ENCODE measurements at places on chromosomes 2 and 18.
A peak's percentile ranks its signal among the peaks of the same experiment; 100 is the strongest.

GRCh38 chr2:222604749-222605515 is 51.0 kb downstream of the FARSB start:
- no peak for DNase-seq

DNA sequence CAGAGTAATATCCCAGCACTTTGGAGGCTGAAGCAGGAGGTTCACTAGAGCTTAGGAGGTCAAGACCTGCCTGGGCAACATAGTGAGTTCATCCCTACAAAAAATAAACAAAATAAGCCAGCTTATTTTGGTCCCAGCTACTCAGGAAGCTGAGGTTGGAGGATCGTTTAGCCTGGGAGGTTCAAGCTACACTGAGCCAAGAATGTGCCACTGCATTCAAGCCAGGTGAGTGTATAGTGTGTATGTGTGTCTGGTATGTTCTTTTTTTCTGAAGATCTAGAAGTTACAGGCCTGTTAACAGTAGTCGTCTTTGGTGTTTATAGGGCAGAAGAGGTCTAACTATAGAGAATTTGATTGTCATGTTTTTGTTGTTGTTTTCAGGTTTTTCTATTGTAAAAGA is 40.2 kb downstream of the ZC3H15 start:
- no peak for DNase-seq

DNA sequence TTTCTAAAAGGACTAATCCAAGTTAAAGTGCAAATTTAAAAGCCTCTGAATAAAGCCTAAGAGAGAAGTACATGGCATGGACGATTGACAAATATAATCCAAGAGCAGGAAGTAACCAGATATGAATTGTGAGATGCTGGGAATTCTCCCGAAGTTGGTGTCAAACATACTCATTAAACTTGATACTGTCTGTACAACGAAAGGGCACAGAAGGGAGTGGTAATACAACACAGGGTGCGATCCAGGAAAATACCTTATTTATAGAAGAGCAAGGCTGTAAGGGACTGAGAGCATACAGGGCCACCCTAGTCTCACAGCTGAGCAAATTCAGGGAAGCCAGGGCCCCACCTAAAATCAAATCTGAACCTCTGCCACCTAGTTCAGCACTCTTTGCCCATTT is 41.6 kb downstream of the SEMA4F start:
- peak; percentile 28 for DNase-seq

DNA sequence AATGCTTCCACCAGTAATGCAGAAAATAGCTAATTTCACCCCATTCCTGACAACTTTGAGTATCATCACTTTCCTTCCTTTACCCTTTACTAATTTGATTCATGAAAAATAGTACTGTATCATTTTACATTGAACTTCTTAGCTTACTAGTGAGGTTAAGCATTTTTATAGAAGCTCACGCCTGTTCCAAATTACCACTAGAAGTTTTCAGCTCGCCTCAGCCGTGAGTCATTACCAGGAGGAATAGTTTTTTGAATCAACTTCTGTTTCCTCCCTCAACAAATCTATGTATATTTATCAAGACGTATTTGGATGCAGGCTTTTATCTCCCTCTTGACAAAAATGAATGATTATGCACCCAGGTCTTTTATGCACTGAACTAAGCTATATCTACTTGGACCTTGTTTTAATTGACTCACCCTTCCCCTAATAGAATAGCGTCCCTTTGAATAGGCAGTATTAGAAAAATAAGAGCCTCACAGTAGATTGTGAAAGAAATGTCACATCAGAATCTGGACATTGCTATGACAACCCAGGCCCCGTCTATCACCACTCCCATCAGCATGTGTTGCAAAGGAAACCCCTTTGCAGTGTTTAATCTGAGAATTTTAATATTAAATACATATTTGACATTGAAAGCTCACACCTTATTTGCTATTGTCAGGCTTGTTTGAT is 207.4 kb upstream of the NRP2 start:
- DNase-seq, result no peak

GRCh38 chr2:100755441-100755840 is 64.5 kb upstream of the NPAS2 start:
- no peak for DNase-seq

All from inflammatory macrophage treated with lipopolysaccharide for 1 hour (primary cell).